Left renal pelvis (tissue), 4 donors: ENCODE measurements at places on chromosomes 6 and 20. TPM values are rescaled to one million over a fixed set of nuclear protein-coding genes. Genes with fewer than 3 reads are reported as not detected.

GRCh38 chr6:160767647-160768019, 65.6 kb downstream of the PLG start:
- no peak for DNase-seq

DNA sequence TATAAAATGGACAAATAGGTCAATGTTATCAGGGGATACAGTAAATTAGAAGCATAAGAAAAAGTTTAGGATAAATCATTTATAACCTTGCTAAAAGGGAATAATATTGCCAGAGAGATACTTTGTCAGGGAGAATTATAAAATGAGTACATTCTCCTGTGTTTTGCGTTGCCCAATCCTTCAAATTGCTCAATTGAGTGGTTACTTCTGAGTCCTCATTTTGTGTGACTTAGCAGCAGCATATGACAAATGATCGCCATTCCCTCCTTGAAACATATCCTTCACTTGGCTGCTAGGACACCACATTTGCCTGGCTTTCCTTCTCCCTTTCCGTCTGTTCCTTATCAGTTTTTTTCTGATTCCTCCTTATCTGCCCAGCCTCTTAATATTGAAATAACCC, 106.7 kb upstream of the FLRT3 start:
- DNase-seq = no peak

DNA sequence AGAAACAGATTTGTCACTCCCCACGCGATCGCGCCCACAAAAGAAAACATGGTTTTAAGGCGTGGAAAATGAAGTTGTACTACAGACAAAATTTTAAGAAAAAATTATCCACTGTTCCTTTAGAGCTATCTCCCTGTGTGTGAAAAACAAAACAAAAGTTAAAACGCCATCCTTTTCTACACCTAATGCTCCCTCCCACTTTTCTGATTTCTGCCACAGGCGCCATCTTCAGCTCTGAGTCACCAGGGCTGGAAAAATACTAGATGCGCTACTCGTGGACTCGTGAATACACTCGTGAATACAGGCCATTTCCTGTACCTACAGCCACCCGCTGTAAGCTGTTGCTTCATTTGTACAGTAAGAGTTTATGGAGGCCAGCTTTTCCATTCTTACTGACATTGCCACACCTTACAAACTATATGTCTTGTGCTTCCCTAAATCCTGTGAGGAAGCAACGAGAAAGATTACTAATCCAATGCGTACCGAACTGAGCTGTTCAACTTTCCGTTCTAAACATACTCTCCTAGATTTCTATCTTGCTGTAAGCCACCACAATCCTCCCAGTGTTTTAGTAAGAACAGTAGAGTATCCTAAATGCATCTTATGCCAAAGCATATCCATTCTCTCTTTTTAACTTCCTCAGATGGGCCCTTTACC, 773 bp upstream of the AHI1 start:
- DNase-seq = peak; percentile 69

DNA sequence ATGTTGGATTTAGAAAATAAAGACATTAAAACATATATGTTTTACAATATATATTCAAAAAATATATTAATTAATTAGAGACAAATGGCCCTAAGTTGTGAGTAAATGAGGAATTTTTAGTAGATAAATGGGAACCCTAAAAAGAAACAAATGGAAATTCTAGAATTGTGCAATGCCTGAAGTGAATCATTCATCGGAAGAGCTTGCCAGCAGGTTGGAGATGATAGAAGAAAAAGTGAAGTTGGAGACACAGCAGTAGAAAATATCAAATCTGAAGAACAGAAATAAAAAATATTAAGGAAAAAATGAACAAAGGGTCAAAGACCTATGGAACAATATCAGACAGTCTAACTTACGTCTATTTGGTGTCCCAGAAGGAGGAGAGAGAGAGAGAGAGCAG, 109.4 kb upstream of the NEDD9 start:
- DNase-seq = no peak

- no peak for DNase-seq
Measured at GRCh38 chr20:61173961-61174725, 77.9 kb upstream of the CDH4 start.

GRCh38 chr20:34947336-34947735, 8.3 kb downstream of the GSS start:
- DNase-seq = no peak

GRCh38 chr20:48124960-48125359, 339.7 kb upstream of the SULF2 start:
- DNase-seq = no peak

GRCh38 chr6:74249658-74250057, 553.7 kb downstream of the CD109 start:
- DNase-seq = no peak

- no peak for DNase-seq
Measured at GRCh38 chr6:159233365-159234101, 64.3 kb downstream of the FNDC1 start.

GRCh38 chr20:34431168-34431567, 68.1 kb downstream of the ITCH start:
- DNase-seq = no peak

DNA sequence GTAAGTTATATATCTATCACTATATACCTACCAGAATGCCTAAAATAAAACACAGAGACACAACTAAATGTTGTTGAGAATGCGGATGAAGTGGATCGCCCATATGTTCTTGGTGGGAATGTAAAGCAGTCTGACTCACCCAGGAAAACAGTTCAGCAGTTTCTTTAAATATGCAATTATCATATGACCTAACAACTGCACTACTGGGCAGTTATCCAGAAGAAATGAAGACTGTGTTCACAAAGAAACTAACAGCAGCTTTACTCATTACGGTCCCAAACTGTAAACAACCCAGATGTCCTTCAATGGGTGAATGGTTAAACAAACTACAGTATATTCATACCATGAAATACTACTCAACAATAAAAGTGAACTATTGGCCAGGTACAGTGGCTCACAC, 14.3 kb upstream of the ZC3H12D start:
- no peak for DNase-seq

DNA sequence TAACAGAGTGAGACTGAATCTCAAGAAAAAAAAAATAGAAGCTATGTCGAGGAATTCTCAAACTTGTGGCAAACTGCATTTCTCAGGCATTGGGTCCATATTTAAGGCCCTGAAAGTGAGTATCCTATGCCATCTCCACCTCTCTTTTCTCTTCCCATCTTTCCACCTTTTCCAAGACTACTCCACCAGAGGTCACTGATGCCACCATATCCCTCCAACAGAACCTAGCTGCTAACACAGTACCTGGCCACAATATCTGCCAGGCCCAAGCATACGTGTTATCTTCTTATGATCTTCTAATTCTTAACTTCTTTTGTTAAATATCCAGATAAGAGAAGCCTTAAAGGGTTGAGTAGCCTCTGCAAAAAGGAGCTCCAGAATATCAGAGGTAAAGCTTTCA, 8.2 kb upstream of the ADGRF4 start:
- DNase-seq = no peak

GRCh38 chr20:63961664-63962425, 5.6 kb upstream of the UCKL1 start:
- DNase-seq = no peak

DNA sequence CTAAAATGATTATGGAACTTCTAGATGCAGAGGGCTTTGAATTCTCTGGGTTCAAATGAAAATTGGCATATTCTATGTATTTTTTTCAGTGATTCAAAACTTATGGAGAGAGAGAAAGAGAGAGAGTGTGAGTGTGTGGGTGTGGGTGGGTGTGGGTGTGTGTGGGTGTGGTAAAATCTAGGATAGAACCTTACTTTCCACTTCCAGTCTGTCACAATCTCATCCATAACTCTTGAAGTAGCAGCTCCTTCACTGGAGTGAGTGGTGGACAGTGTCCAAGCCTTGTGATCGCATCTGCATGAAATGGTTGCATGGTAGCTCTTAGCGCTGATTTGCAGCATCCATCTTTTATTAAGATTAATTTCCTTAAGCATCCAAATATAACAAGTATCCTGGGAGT, 37.7 kb downstream of the ADGB start:
- no peak for DNase-seq

DNA sequence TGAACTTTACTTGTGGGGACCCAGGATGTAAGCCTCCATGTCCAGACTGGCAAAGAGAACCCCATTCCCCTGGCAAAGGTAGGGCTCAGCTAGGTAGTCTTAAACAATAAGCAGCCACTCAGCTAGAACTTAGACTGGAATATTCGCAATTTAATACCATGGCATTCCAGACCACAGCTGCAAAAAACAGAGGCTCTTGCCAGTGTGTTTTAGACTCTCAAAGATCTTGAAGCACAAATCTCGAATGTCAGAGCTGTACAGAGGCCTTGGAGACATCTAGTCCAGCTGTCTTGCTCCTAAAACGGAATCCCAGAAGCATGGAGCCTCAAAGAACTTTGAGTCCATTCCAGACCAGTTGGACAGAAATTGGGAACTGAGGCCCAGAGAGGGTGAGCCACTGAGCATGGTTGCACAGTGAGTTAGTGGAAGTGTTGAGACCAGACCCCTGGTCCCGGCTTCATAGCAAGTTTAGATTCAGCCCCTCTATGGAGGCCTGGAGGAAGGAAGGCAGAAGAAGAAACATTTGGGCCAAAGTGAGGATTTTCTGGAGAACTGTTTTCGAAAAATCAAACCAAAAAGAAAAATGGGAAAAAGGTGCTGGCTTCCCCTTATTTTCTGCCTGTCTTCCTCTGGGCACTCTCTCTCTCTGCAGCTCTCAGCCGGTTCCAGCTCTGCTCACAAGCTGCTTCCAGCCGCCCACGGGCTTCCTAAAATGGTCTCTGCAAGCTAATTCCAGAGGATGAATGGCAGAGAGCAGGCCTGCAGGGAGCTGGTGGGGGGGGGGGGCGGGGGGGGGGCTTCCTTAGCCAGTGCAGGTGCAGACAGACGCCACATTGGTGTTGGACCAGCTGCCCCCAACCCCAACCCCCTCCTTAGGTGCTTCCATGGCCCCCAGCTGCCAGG, 32.4 kb downstream of the AAR2 start:
- no peak for DNase-seq

GRCh38 chr6:148831531-148831930, 84.7 kb downstream of the UST start:
- no peak for DNase-seq

DNA sequence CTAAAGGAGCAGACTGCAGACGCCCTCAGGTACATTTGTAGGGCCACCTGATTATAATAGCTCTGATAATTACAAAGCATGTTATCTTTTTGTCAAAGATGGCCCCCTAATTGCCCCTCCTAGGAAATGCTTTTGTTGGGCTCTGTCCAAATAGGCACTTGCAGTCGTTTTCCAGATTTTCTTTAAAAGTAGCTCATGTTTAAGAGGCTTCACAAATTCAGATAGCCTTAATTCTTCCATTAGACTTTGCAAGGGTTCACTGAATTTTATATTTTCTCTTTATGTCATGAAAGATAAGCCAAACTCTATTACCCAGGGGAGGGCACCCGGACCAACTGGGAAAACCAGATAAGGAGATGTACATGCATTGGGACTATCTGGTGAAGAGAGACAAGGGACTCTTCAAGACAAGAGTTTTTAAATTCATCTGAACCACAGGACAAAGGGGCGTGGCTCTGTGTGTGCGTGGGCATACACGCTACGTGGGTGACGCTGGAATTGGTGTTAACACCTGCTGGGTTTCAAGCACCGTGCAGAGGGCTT, 95.6 kb downstream of the TOX2 start:
- no peak for DNase-seq

DNA sequence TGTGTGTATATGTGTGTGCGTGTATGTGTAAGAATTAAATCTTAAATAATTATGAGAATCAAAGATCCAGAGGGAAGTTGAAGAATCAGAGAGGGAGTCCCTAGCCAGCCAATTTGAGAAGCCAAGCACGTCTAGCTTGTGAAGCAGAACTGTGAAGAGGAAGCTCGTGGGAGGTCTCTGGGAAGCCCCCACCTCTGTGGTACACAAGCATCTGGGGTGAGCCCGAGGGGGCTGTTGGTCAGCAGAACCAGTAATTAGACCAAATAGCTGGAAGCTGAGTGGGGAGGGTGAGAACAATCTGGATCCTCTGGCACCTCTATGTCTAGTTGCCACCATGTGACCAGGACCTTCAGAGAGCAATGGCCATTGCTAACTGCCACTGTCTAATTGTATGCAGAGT, 310.0 kb upstream of the PRND start:
- DNase-seq = no peak

GRCh38 chr20:9075264-9076095, 6.6 kb downstream of the PLCB4 start:
- DNase-seq = no peak

- DNase-seq = no peak
Measured at GRCh38 chr6:129507059-129507807, 202.7 kb downstream of the ARHGAP18 start.

DNA sequence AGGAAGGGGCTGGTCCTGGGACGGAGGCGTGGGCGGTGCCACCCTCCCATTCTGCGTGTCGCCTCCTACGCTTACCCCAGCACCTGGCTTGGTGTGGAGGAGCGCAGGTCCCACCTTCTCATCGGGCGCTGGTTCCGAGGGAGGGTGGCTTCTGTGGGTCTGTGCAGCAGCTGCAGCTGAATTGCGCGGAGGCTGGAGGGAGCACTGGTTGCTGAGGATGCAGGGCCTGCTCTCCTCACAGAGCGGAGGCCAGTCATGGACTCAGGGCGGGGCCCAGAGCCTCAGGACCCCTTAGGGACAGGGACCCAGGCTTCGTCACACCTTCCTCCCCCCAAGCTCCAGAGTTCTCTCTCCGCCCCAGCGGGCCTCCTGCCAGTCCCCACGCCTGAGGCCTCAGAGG, 127.8 kb upstream of the MAP3K4 start:
- no peak for DNase-seq

DNA sequence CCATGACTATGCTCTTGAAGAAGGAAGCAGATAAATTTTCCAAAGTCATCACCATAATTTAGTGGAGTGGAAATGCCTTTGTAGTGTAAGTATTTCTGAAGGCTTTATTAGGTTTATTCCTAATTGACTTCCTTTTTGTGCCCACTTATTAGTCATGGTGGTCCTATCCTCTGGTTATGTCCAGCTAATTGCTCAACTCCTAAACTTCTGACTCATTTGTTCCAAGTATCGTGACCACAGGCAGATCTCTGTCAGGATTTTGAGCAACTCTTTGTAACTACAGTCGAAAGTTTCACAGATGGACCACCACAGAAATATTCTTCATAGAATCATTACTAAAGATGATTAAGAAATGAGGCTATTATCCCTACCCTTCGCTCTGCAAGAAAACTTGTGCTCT, 315.6 kb upstream of the PTCHD4 start:
- no peak for DNase-seq

The MYO6 gene
- 94.2 TPM for polyA plus RNA-seq

The PROCR gene
- polyA plus RNA-seq = 10.0 TPM

The PRICKLE4 gene
- polyA plus RNA-seq = 10.8 TPM

The PHACTR3 gene
- 11.7 TPM for polyA plus RNA-seq

The BPIFB2 gene
- not detected for polyA plus RNA-seq

The PRDM13 gene
- polyA plus RNA-seq = not detected

The APCDD1L gene
- polyA plus RNA-seq = 14.2 TPM

The TMEM244 gene
- polyA plus RNA-seq = not detected

The SDHAF4 gene
- 19.7 TPM for polyA plus RNA-seq

The TRDN gene
- 4.2 TPM for polyA plus RNA-seq

The MYCT1 gene
- polyA plus RNA-seq = 13.4 TPM

The NHLRC1 gene
- polyA plus RNA-seq = 1.9 TPM
